Brain pericyte (primary cell): ENCODE measurements at places on chromosomes 4 and X.

- no peak for DNase-seq
Measured at GRCh38 chr4:103787057-103787456, 67.3 kb upstream of the TACR3 start.

- DNase-seq, result no peak
Measured at GRCh38 chr4:2261110-2261852, 628 bp downstream of the MXD4 start.

DNA sequence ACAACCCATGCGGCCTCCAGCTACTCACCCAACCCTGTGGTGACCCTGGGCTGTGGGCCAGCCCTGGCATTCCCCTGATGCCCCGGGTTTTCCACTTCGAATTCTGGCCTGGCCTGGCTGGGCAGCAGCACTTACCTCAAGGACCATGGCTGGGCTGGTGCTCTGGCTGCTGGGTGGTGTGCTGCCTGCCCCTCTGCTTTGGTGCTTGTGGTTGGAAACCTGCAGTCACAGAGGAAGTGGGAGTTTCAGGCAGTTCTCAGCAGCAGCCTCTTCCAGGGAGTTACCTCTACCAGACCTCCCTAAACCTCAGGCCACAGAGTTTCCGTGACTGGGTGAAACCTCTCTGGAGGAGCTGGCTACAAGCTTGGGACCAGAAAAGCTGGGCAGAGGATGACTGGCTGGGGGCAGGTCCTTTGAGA lies at the start of gene CXCR3:
Gene CXCR3 (minus strand): TSS at position 209 of the 419 bp plus-strand sequence. CDS start 62 bp downstream, at position 147.
- DNase-seq, result no peak

- no peak for DNase-seq
Measured at GRCh38 chr4:101791182-101791558, 640 bp downstream of the BANK1 start.

DNA sequence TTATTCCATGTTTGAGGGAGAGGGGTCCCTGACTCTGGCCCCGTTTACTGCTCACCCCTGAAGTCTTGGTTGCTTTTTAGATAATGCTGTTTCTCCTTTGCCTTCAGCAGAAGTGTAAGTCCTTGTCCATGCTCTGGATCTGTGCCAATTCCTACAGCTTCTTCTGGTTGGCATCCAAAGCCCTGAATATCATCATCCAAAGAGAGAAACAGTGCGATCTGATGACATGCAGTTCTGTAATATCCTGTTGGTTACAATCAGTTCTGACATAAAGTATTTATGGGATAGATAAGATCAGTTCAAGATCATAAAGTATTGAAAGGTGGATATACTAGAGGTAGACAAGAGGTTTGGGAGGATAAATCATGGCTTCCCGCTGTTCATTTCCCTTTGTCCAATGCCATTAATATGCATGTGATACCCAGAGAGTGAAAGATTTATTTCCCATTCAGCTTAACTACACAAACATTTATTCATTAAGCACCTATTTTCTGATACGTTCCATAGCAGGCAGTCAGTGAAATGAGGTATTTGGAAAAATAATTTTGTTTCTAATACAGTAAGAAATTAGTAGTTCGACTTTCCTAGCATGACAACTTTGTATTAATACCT lies 53.2 kb upstream of the TMEM150C start:
- DNase-seq, result no peak
